ENCODE measurements at places on chromosomes 1 and 21. TPM values are rescaled to one million over a fixed set of nuclear protein-coding genes. Genes with fewer than 3 reads are reported as not detected.

GRCh38 chr1:198560161-198560560 lies 19.7 kb upstream of the ATP6V1G3 start:
- DNase-seq: no peak

DNA sequence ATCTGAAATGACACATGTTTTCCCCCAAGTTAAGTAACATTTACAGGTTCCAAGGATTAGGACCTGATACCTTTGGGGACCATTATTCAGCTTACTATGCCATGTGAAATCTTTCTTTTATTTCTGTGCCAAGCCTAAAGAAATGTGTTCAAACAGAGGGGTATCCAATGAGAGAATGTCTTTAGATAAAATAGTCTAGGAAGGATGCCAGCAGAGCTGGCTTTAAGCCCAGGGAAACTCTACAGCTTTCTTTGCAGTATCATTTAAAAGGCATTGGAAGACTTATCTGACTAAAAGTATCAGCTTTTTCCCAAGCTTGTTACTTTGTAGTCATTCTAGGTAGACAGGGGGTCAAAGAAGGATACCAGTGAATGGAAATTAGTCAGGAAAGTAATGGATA lies 860.4 kb downstream of the PLA2G4A start:
- no peak for DNase-seq

DNA sequence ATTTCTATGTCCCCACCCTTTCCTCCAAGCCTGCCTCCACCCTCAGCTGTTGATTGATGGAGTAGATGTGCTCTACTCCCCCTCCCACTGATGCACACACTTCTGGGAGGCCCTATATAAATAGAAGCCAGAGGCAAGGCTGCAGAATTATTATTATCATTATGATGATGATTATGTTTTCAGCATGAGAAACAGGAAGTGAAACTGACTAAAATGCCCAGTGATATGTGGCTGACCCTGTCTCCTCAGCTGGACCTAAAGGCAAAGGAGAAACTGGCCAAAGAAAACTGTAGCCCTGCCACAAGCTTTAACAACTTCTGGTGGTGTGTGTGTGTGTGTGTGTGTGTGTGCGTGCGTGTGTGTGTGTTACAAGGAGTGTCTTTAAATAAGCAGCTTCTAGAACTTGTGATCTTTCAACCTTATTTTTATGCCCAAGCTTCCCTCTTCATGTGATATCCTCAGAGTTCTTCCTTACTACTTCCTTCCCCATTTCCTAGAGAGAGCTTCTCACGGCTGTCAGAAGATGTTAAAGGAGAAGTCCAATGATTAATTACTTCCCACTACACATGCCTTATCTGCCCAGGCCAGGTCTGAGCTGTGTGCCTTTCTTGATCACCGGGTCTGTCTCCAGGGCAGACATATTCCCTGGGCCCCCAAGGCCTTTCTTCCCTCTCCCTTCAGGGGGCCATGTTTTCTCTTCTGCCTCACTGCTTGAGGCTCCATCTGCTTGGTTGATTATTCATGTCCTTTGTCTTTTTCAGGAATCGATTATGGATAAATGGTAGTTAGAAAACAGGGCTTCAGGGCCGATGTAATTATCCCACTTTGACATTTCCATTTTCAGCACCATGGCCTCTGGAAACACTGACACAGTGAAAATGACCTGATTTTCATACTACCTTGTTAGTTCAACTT lies 11.6 kb upstream of the MAPKAPK2 start:
- DNase-seq: no peak

Gene DMBX1
- not detected for total RNA-seq

Data from kidney (tissue), 22 donors.